ENCODE measurements at places on chromosomes 4 and X.

- DNase-seq: no peak
Observed at GRCh38 chr4:111537871-111538270, 607.4 kb upstream of the FAM241A start.

DNA sequence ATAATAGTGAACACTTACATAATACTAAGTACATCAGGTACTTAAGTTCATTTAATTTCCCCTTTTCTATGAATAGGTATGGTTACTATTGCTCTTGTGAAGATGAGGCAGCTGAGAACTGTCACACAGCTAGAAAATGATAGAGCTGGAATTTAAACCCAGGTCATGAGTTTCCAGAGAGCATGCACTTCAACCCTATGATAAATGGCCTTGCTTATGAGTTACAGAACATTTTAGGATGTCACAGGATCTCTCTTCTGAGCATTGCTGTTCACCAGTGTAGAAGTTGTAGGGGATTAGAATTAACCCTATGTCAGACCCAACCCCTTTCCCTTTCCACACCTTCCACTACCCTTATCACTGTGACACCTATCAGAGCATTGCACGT lies 46.5 kb upstream of the TMEM33 start:
- no peak for DNase-seq

DNA sequence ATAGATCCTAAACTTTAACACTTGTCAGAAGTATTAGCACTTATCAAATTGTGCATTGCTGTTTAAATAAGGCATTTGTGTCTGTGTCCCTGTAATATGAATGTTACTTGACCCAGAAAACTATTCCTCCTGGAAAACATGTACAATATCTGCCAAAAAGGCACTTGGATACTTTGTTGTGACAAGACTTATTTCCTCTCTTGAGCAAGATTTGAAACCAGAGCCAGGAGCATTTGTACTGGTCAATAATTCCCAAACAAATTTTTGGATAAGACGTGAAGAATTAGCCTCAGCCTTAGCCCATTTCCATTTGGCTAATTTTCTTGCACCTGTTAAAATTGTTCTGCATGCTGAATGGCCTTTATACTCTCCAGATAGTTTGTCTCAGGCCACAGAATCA lies 176.3 kb upstream of the GK2 start:
- no peak for DNase-seq

GRCh38 chr4:15349531-15349935 lies 78.3 kb upstream of the C1QTNF7 start:
- no peak for DNase-seq

GRCh38 chrX:20361890-20362262 lies 95.2 kb upstream of the RPS6KA3 start:
- DNase-seq: no peak

DNA sequence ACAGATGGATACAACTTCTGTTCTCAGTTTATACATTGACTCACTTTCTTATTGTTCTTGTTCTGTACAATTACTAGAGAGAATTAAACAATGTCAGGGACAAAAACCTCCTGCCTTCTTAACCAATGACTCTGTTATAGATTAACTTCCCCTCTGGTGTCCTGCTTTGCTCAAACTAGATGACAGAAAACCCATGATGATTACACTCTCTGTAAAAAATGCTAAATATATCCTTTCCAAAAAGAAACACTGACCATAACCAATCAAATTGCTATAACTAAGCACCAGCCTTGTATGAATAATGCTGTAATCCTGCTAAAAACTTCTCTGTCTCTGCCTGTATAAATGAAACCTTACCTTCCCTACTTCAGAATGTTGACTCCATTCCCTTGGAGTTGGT lies 29.8 kb upstream of the IL13RA2 start:
- DNase-seq: no peak

GRCh38 chr4:24557026-24558025 lies 27.0 kb downstream of the DHX15 start:
- no peak for DNase-seq

GRCh38 chr4:64079316-64079715 lies 329.9 kb downstream of the TECRL start:
- DNase-seq: no peak

DNA sequence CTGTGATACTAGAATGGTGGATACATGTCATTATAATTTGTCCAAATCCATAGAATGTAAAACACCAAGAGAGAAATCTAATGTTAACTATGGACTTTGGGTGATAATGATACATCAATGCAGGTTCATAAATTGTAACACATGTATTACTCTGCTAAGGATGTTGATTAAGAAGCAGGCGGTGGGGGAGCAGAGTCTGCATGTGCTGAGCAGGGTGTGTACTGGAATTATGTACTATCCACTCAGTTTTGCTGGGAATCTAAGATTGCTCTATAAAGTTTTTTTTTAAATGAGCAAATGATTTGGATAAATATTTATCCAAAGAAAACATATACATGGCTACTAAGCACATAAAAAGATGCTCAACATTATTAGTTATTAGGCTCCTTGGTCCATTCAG lies 15.0 kb upstream of the MANBA start:
- no peak for DNase-seq

DNA sequence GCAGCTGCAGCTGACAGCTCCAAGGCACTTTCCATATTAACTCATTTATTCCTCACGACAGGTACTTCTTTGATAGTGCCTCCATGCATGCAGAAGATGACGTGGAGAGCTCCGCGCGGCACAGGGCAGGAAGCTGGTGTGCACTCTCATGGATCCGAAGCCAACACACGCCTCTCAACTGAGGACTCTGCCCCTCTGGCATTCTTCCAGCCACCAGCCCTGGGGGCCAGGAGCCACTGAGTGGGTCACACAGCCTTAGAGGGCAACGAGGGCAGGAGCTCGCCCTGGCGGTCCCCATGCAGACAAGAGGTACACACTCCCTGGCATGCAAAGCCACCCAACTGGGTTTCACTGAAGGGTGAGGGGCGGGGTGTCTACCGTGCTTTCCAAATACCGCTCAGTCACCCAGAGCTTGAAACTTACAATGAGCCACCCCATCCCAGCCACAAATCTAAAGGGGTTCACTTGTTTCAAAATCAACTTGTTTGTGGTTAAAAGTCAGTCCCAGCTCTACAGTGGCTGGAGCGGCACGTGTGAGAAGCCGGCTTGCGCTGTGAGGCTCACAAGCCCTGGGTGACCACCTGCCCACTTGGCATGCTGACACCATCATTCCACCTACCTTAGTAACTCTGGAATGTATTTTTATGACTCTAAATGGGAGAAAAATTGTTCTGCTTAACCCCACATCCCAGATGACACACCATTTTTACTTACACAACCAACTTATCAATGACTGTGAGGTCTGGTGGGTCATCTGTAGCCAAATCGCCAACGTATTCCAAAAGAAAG lies 16.2 kb downstream of the NOP14 start:
- DNase-seq: no peak

GRCh38 chrX:40984962-40985361 lies 100.3 kb upstream of the USP9X start:
- DNase-seq: no peak

- DNase-seq: no peak
Observed at GRCh38 chr4:38099020-38099600, 138.9 kb downstream of the PTTG2 start.

DNA sequence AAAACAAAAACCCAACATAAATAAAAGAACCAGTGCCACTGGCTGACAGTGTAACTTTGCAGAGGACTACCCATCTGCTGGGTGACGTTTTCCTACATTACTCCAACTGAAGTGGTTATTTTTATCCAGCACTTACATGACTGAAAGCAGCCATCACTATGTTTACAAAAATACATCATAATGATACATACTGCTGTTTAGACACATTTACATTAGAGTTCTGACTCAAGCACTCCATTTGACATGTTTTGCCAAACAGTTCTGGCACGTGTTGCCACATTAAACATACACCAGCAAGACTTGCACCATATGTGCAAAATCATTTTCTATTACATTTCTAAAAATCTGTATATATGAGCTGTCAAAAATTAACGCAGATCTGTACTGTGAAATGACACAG lies 39.6 kb downstream of the BEND4 start:
- DNase-seq: no peak

DNA sequence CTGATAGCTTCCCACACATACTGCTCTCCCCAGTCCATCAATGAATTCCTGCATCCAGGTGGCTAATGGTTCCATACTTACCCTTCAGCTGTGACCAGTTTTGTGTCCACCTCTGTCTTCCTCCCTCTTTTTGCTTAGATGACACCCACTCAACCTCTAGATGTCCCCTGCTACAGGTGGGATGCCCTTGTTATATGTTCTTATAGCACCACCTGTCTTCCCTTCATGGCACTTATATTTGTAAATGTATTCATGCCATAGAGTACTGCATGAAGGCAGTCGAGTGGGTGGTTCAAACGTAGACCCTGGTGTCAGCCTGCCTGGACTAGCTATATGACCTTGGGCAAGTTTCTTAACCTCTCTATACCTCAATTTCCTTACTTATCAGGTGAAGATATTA lies 6.5 kb upstream of the USP46 start:
- peak; percentile 52 for DNase-seq

DNA sequence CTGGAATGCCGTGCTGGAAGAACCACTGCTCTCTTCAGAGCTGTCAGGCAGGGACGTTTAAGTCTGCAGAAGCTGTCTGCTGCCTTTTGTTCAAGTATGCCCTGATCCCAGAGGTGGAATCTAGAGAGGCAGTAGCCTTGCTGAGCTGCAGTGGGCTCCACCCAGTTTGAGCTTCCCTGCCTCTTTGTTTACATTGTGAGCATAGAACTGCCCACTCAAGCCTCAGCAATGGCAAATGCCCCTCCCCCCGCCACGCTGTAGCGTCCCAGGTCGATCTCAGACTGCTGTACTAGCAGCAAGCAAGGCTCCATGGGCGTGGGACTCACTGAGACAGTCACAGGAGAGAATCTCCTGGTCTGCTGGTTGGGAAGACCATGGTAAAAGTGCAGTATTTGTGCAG lies 34.8 kb upstream of the MUC7 start:
- DNase-seq: no peak

DNA sequence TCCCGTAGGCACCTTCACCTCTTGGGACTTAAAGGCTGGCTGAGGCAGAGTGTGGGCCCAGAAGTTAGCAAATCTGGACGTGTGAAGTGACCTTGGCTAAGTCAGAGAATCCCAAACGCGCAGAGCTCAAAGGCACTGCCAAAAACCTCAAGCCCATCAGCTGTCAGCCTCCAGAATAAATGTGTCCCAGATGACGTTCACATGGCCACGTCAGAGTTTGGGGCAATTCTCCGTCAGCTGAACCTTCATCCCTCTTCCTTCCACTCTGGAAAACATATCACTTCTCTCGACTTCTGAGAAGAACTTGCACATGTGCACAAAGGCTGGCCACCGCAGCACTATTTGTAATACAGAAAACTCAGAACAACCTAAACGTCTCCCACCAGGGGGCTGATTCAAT lies 35.7 kb upstream of the APLN start:
- no peak for DNase-seq

GRCh38 chr4:43607827-43608461 lies 715.4 kb downstream of the GRXCR1 start:
- no peak for DNase-seq

GRCh38 chr4:137523329-137523728 lies 9.0 kb downstream of the PCDH18 start:
- no peak for DNase-seq

- DNase-seq: no peak
Observed at GRCh38 chr4:48193921-48194468, 59.9 kb upstream of the TXK start.

DNA sequence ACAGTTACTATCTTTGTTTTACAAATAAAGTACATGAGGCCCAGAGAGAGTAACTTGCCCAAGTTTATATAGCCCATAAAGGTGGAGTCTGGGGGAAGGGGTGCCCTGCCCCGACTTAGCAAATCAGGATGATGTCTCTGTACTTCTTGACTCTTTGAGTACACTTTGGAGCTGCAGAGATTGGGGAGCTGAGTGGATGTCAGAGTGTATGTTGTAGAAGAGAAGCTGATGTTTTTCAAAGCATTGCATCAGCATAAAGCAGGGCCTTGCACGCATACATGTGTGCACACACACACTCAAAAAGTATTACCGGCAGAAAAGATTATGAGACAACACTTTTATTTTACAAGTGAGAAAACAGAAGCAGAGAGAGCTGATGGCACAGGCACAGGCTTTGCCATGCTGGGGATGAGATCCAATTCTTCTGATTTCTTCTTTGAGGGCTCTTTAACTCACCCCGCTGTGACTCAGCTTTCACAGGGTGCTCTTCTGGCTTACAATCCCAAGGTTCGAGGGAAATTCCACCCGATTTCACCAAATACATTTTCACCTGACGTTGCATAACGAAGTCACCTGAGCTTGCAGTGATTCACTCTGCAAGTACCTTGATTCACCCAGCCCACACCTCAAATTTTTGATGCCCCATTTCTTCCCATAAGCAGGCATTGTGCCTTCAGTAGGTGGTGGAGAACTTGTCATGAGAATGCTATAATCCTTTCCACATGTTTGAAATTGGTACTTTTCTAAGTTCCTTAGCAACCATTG lies 292.8 kb upstream of the BOD1L1 start:
- no peak for DNase-seq

- no peak for DNase-seq
Observed at GRCh38 chr4:181796502-181796901, 446.7 kb upstream of the TENM3 start.

DNA sequence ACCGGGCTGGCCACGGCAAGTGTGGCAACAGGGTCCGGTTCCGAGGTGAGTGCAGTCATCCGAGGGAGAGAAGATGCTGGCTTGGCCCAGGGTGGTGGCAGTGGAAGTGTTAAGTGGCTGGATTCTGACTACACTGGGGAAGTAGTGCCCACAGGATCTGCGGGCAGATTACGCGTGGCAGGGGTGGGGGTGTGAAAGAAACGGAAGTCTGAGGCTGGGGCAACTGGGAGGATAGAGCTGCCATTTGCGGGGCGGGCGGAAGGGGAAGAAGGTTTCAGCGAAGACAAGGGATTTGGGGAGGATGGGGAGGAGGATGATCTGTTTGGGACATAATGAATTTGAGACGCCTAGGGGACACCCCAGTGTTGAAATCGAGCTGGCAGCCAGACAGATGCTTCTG lies 5.3 kb downstream of the RS1 start:
- peak; percentile 6 for DNase-seq

DNA sequence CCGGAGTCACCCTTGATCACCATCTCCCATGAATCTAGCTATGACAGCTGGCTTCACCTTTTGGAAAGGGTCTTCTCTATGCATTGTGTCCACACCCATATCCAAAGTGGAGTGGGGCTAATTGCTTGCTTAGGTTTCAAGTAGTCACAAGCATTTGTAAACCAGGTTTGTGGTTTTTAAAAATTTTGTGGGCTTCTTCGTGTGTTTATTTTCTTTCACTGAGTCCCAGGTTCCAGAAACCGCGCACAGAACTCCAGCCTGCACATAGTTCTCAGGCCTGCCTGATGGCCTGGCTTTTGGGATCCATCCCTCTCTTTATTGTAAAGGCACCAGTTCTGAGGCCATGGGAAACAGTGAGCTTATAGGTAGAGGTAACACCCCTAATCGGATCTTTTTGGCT lies 70.2 kb upstream of the TLR3 start:
- DNase-seq: no peak

Data from CD4-positive, alpha-beta T cell treated with Interferon alpha-2 for 1 hour (primary cell).